ENCODE measurements at places on chromosomes 3 and 15.
A peak's percentile ranks its signal among the peaks of the same experiment; 100 is the strongest.

DNA sequence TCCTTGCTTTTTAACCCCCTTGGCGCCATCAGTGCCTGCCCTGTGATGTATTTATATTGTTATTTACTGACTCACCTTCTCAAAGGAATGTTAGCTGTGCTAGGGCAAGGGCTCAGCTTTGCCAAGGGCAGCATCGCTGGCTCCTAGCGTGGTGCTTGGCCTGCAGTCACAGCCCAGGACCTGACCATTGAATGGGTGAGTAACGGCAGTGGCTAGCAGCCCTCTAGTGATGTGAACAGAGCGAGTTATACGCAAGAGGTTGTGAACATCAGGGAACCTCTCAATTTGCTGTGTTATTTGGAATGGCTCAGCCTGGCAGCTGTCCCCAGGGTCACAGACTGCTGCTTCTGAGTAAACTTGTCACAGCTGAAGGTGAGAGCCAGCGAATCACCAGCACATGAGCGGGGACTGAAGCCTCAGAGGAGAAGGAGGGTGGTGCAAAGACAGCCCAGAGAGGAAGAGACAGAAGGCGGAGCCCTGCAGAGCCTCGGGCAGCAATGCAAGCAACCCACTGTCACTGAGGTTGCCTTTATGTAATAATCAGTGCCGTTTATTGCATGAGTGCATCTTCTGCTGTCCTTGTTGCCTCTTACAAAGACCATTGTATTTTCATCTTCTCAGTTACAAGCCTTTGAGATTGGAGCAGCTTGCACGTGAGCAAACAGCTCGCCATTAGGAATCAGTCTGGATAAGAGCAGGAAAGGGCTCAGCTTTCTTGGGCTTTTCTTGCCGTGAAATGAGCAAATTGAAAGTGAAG is 158.3 kb downstream of the SLCO3A1 start:
- DNase-seq, result no peak

DNA sequence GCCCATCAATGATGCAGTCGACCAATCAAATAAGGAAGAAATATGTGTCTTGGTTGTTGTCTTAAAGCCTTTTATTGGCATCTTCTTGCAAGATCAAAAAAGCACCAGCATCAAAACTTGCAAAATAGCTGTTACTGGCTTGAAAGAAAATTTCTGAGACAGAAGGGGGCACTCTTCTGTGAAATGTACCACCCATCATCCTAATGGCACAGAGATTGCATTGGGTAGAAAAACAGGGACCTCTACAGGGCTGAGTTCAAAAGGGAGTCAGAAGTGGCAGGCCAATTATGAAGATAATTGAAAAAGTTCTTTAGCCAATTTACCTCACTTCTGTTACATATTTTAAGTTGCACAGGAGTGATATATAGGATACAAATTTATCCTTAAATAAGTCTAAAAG is 122.3 kb upstream of the GPR149 start:
- no peak for DNase-seq

DNA sequence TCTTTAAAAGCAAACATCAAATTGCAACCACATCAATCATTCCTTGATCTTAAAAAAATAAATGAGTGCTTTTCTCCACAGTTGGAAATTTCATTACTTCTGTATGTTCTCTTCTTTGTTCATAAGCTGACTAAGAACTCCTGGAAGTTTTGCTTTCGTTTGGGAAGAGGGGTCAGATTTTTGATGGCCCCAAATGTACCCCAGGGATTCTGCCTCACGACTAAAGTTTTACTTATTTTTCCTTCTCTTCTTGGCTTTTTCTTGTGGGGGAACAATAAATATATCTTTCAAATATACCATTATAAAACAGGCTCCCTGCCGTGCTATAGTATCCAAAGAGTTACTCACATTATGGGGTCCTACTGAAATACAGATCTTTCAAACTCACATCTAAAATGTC is 215.0 kb upstream of the CDIN1 start:
- DNase-seq, result no peak

GRCh38 chr15:67955252-67955651 is 98.9 kb upstream of the PIAS1 start:
- no peak for DNase-seq

GRCh38 chr3:125143538-125143937 is 69.0 kb downstream of the SLC12A8 start:
- no peak for DNase-seq

DNA sequence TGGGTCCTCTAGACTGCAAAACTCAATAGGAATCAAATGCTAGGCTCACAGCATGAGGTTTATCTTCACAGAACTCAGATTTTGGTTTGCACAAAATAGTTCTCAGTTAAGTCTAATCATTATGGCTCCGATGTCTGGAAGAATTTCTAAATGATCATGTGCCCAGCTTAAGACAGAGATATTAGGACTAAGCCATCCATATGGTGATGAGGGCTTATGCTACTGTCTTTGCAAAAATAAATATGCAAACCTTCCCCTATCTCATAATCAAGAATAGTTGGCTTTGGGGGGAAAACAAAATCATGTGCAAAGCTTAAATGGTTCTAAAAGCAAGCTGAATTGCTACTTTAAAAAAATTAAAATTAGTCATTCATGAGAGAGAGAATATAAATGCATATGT is 96.5 kb downstream of the CFAP20DC start:
- DNase-seq, result no peak

DNA sequence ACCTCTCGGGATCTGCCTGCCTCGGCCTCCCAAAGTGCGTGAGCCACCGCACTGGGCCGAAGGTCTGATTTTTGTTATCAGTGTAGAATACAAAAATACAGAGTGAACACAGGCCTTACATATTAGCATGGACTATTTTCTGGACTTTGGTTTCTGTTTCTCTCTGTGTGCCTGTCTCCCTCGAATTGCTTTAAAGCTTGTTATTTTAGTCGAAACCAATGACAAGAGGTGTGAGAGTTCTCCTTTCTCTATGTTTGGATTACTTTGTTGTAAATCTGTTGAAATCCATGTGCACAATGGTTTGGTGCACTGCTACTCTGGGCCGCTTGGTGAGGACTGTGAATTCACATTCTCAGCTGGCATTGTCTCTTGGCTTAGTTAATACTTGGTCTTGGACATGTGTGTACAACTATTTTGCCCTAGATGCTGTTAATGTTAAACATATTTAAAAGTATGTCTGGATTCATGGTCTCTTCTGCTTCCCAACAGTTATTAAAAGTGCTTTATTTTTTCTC is 23.9 kb downstream of the MED12L start:
- DNase-seq, result no peak

- no peak for DNase-seq
Observed at GRCh38 chr3:31377045-31377642, 155.6 kb upstream of the STT3B start.

DNA sequence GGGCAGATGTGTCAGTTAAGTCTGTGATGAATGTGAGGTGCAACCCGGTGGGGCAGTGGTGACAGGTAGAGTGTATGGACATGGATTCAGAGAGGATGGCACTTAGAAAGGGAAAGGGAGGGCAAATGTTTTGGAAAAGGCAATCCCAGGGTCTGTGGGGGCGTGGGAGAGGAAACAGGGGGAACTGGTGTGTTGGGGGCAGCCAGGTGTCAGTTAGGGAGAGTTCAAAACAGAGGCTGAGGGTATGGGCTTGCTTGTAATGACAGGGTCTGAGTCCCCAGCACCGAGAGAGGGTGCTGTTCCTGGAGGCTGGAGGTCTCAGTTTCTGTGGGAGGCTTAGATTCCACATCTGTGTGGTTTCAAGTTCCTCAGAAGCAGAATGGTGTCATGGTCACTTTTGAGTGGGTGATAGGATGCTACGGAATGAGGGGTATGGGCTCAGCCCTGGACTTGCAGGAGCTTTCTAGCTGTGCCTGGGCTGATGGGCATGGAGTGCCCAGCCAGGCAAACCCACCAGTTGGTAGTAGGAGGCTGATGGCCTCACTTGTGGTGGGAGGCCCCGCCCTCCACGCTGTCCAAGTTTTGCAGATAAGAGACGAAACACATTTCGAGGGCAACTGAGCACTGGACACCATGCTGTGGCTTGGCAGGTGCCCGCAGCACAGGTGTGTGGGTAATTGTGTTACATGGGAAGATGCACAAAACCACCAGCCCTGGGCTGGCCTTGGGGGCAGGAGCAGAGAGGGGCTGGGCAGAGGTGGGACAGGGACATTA is 209.4 kb downstream of the RPLP1 start:
- DNase-seq, result no peak

DNA sequence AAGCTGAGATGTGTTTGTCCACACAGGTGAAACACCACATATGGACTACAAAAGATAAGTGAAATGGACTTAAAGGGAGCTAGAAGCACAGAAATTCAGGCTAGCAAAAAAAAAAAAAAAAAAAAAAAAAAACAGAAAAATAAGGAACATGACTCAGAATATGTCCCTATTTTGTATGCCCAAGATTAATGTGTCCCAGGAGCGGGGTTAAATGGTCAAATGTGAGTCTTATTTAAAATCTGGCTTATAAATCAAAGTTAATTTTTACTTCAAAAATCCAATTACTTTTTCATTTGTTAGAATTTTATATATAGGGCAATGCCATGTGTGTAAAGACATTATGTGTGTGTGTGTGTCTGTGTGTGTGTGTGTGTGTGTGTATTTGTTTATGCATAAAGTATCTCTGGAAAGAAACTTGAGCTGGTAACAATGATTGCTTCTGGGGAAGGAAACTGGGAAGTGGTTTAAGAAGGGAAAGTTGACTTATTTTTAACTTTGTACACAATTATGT is 986.5 kb downstream of the ROBO2 start:
- no peak for DNase-seq

DNA sequence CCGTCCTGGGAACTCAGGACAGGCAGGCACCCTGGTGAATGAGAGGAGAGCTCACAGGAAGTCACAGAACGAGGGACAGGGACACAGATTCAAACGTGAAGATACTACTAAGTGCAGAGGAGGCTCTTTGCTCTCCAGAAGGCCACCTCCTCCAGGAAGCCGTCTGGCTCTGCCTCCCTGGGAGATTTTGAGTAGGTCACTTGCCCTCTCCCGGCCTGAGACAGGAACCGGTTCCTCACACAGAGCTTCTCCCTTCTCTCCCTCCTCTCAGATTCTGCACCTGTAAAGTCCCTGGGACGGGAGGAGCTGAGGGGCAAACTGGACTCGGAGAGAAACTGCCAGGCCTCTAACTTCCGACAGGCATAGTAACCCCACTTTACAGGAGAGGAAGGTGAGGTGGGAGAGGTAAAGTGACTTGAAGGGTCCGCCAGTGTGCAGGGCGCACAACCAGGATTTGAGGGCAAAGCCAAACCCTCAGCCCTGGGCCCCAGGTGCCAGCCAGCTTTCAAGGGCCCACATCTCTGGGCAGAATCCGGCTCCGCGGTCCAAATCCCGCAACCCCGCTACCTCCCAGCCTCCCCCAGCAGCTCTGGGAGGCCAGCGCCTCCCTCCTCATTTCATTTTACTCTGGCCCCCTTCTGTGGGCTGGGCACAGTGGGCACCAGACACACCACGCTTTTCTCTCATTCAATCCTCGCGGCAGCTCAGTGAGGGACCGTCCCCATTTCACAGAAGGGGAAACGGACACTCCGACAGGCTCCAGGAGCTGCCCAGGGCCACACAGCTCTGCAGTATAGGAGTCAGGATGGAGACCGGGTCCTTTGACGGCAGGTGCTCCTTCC is 150.2 kb downstream of the SMAD6 start:
- no peak for DNase-seq

DNA sequence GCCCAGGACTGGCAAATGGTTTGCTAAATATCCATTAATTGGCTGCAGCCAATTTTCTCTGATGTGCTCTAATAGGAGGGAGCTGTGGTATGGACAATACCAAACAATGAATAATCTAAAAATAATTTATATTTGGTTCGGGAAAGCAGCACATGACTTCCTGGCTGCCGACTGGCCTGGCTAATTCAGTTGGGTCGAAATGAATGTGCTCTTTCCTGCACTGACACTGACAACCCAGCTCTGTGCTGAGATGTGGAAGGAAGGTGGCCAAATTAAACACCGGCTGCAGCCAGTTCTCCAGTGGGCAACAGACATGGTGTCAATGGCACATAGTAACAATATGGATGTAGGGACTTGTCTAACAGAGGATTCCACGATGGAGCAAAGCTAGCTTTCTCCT is 21.1 kb upstream of the COLQ start:
- DNase-seq, result no peak

- DNase-seq, result no peak
Observed at GRCh38 chr15:28093752-28094535, 5.2 kb downstream of the OCA2 start.

DNA sequence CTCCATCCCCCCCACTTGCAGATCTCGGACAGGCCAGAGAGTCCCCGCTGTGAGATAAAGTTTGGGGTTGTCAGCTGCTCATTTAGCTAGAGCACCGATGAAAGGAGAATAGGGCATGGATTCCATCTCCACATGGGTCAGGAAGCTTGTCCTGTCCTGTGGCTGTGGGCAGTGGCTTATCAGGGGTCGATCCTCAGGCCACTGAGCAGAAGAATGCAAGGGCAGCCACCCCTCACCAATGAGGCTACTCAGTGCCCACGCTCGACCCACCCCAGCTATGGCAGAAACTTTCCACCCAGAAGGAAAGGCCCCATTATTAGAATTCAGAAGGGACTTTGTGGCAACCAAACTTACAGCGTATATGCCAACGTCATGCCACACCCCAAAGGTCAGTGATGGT is 43.3 kb downstream of the CPN2 start:
- no peak for DNase-seq

DNA sequence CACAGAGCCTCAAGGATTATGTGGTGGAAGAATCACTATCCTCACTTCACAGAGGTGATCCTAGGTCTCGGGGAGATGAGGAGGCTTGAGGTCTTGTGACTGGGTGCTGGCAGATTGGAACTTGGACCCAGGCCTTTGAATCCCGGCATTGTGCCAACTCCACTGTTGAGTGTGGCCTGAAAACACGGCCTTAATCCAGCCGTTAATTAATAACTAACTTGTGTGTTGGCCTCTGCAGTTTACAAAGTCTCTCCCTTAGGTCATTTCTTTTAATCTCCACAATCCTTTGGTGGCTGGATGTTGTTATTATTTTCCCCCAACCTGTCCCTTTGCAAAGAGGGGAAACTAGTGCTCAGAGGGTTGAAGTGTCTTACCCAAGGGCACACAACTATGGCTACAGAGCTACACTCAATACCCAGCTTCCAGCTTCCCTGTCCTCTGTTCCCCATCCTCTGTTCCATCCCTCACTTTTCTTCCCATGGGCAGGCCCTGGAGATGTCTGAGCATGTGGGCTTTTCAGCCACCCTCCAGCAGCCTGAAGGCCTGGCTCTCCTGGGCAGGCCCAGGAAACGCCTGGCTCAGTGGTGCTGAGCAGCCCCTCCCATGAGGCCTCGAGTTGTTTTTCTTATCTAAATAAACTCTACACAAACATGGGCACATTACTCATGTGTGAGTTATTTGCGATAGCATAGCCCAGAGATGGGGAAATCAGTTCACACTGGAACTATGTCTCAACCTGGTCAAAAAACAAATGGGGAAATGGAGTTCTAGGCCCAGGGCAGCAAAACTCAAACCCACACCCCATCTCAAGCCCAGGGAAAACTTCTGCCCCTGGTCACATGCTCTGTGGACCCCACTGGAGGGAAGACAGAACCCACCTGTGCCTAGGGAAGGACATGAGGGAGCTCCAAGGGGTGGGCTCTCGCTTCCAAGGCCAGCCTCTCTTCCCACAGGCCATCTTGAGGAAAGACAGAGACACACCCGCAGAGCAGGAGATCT is 16.8 kb upstream of the SMAD3 start:
- DNase-seq, result no peak

GRCh38 chr3:123258811-123259420 is 57.2 kb downstream of the SEC22A start:
- peak; percentile 21 for DNase-seq
